Hematopoietic multipotent progenitor cell treated with erythropoietin and hydrocortisone succinate and interleukin-3 and kit ligand, for 4 days (in vitro differentiated cells): ENCODE measurements at places on chromosomes 16 and 17.

- DNase-seq = no peak
Measured at GRCh38 chr16:84283314-84284153, 11.1 kb upstream of the WFDC1 start.

GRCh38 chr17:9050801-9051401 lies 29.6 kb downstream of the NTN1 start:
- DNase-seq = no peak

- peak; percentile 42 for DNase-seq
Measured at GRCh38 chr16:79334127-79334526, 266.4 kb downstream of the MAF start.

GRCh38 chr17:36683387-36683786 lies 82.0 kb downstream of the MRM1 start:
- DNase-seq = no peak

- DNase-seq = no peak
Measured at GRCh38 chr17:32464374-32464773, 20.1 kb downstream of the PSMD11 start.

DNA sequence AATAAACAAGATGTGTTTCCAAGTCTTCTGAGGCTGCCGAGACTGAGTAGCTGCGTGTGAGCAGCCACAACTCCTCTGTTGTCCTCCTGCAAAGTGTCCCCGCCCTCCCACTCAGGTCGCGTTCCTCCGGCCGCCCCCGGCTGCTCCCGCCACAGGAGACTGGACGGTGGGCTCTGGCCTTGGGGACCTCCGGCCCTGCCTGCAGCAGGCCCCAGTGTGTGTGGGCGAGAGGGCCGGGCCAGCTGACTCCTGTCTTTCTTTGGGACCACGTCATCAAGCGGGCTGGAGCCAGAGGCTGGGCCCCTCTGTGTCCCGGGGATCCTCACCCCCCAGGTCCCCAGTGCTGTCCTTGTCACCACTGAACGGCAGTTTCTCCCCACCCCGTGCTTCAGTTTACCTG lies 175.3 kb downstream of the NPIPB11 start:
- DNase-seq = no peak

DNA sequence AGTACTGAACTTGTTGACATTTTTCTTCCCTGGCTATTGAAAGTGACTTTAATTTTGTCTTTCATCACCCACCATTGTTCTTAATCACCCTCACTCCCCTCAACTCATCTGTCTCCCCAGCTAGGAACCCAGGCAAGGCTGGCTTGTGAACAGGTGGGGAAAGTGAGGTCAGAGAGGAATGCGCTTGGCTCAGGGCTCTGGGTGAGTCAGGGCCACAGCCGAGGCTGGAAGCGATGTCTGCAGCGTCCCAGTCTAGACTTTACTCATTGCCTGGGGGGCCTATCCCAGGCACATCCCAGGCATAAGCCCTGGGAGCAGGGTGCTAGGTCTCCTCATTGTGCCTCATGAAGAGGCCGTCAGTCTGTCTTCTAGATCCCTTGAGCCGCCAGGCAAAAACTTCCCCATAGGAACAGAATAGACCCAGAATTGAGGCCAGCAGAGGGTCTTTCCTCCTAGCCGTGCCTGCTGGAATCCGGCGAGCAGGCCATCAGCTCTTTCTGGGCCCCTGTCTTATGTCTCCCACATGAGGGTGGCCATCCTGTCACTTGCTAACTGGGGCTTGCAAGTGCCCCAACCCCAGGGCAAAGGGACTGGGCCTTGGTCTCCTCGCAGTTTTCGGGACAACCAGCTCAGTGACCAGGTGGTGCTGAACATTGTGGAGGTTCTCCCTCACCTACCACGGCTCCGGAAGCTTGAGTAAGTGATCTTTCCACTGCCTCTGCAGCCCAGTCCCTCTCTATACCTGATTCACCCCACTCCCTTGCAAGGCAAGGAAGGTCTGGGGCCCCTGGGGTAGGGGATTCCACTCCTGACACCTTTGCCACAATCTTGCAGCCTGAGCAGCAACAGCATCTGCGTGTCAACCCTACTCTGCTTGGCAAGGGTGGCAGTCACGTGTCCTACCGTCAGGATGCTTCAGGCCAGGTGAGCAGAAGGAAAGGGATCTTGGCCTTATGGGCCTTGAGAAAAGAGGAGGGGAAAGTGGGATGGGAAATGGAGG lies 40.1 kb downstream of the NLRC5 start:
- no peak for DNase-seq

GRCh38 chr17:35795007-35795870 lies at the start of gene MMP28:
Gene MMP28 (minus strand): TSS chr17:35795641. CDS start chr17:35795377, 264 bp downstream.
- peak; percentile 67 for DNase-seq

DNA sequence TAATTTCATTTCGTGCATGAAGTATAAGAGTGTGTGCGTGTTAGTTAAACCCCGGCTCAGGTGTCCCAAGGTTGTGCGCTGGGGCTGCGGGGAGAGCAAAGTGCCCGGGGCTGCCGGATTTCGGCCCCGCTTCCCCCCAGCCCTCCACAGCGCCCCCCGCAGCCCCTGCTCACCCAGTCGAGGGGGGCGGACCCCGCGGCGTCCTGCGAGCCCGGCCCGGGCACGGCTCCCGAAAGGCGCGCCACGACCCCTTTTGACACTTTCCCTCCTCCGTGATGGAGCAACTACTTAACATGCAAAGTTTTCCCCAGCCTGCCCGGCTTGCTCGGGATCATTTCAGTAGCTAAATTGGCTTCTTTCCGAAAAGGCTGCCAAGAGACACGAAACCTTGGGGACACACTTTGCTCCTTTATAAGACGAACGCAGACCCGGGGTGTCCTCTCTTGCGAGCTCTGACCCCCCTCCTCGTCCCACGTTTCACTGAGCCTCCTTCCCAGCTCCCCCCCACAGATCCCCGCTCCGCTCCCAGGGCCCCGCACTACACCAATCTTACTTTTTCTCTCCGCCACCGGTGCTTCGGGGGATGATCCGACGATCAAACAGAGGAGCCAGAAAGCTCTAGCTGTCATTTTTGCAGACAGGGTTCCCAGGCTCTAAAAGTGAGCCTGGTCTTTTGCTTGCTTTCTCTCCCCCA lies 552 bp downstream of the C17orf58 start:
- DNase-seq = peak; percentile 37

DNA sequence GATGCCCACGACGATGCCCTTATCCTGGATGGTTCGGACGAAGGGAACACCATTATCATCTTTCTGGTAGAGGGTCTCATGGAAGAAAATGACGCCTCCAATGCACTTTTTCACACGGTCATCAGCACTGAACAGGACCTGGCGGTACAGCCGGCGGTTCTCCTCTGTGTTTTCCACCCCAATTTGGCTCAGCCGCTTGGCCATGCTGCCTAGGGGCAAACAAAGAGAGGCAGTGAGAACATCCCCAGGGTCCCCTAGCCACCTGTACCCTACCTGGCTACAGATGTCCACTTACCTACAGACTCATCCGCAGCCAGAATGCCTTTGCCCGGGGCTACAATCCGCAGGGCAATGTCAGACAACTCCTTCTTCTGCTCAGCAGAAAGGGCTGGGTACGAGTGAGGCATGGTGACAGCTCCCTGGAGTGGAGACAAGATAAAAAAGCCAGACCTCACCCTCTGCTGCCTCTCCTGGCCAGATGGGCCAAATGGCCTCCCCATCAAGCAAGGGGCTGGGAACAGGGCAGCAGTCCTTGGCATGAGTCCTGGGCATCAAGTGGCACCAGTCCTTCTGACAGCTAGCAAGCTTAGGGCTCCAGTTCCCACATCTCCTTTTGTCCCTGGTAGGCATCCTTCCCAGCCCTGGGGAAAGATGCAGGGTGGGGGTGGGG lies 1.4 kb downstream of the ALDOC start:
- DNase-seq = peak; percentile 67

DNA sequence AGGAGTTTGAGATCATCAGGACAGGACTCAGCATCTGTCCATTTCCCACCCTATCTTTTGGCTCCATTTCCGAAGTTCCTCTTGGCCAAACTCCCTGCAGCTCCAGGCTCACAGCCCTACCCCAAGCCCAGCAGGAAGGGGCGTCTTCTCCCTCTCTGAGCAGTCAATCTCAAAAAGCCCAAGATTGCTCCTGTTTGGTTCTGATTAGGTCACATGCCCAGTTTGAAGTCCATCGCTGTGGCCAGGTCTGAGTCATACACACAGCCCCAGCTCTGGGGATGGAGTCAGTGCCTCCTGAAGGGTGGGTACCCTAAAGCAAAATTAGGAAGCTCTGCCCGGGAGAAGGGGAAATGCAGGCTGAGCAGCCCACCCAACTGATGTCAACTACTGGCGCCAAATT lies 23.9 kb downstream of the SNX20 start:
- peak; percentile 51 for DNase-seq

DNA sequence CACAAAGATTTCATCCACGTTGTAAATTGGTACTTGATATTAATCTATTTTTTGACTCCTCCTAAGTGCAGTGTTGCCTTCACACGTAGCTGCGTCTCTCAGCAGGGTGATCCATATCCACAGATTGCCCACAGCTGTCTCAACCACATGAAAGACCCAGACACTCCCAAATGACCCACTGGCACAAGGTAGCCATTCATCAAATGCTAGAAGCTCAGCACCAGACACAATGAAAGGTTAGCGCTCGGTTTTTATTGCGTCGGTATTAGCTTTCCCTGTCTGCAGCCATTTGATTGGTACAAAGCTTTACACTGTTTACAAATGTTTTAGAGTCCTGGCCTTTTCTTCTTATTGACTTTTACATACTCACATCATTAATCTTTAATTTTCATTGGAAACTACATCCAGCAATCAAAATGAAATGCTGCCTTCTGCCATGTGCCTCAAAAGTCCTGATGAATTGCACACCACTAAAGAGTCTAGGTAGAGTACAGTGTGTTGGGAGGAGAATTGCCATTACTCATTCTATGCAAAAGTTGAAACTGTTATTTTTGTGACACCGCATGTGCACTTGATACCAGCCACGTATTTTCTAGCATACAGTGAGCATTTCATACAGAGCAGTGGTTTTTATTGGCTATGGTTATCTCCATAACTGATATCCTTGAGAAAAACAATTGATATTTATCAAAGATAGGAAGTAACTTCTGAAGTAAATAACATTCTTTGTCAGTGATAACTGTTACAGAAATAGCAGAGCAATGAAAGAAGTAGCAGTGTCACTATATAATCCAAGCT lies 127.3 kb upstream of the NUDT7 start:
- DNase-seq = no peak

DNA sequence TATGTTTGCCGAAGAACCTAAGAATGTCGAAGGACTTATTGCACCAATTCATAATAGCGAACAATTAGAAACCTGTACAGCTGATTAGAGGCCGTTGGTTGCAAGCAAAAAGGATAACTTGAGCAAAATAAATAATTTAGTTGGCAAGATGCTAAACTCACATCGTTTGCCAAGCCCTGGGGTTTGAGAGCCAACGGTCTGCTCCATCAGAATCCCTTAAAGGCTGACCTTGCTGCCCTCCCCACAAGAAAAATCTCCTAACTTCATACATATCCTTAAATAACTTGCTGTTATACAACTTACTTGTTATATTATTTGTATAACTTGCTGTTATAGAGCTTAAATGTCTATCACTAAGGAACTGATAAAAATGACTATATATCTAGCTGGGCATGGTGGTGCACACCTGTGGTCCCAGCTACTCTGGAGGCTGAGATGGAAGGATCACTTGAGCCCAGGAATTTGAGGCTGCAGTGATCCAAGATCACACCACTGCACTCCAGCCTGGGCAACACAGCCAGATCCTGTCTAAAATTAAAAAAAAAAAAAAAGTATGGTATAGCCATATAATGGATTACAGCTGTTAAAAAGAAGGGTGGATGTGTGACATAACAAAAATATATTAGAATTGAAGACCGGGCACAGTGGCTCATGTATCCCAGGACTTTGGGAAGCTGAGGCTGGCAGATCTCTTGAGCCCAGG lies 1.9 kb upstream of the TRIM37 start:
- peak; percentile 10 for DNase-seq

DNA sequence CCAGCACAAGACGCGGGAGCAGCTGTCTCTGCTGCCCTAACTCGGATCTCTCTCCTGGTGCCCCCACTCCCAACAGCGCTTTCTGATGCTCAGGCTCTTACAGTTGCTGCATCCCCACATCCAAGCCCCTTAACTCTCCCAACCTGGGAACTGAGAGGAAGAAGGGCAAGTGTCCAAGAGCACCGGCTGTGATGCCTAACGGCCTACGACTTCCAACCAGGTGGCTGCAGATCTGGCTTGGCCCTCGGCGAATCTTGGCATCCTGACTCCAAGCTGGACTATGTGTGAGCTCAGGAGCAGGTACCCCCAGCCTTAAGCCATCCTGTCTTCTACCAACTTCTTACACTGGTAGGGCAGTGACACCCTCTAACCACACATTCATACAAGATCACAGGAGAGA lies 38.3 kb upstream of the RCVRN start:
- DNase-seq = no peak

DNA sequence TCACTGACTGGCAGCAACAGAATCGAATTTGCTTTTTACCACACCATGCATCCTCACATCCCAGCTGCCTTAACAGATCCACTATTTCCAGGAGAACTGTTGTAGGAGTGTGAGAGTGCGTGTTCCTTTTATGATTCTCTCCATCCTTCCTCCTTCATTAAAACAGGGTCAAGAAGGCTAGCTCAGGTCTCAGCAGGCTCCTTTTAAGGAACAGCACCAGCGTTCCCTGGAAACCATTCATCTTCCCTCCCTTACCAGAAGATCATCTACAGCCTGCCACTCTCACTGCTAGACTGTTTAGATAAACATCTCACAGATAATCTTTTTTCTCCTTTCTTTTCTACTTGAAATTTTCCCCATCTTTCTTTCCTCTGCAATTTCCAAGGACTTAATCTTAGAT lies 1531.9 kb upstream of the CDH8 start:
- no peak for DNase-seq

- DNase-seq = no peak
Measured at GRCh38 chr17:78391051-78391431, 12.6 kb downstream of the PGS1 start.

DNA sequence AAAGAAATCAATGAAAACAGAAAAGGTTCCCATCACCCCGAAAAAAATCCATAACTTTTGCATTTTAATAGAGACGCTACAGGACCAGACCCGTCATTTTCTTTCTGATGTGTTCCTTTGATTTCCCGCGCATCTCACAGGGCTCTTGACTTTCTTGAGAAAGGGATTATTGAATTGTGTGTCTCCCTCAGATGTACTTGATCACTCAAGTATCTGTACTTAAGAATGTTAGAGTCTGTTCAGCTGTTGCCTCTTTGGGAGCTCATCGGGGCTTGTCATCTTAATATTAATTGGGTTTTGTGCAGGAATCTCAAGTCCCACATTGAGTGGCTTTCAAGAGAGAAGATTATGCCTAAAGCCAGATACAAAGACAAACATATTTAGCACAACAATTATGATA lies 606.4 kb upstream of the SALL1 start:
- DNase-seq = no peak

- DNase-seq = no peak
Measured at GRCh38 chr16:85269165-85269564, 156.9 kb upstream of the CIBAR2 start.

GRCh38 chr16:61150351-61150750 lies 885.9 kb downstream of the CDH8 start:
- DNase-seq = no peak

- peak; percentile 42 for DNase-seq
Measured at GRCh38 chr16:3503523-3503922, 2.7 kb downstream of the CLUAP1 start.

DNA sequence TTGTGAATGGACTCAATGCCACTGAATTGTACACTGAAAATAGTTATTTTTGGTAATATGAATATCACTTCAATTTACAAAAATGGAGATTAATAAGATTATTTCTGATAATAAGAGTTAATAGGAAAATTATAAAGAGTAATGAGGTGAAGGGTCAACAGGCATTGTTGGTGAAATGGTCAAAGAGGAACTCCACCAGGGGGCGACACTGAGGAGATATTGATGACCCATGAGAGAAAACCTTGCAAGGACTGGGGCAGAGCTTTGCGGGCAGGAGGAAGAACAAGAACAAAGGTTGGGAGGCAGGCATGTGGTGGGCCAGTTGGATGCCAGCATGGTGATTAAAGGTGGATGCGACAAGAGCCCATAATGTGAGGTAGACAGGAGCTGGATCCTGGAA lies 74.0 kb upstream of the XYLT1 start:
- peak; percentile 17 for DNase-seq
